ENCODE measurements at places on chromosomes 16 and 17. TPM values are rescaled to one million over a fixed set of nuclear protein-coding genes. Genes with fewer than 3 reads are reported as not detected.
A peak's percentile ranks its signal among the peaks of the same experiment; 100 is the strongest.

GRCh38 chr16:14958970-14959369 is 15.9 kb upstream of the PDXDC1 start:
- no peak for DNase-seq

DNA sequence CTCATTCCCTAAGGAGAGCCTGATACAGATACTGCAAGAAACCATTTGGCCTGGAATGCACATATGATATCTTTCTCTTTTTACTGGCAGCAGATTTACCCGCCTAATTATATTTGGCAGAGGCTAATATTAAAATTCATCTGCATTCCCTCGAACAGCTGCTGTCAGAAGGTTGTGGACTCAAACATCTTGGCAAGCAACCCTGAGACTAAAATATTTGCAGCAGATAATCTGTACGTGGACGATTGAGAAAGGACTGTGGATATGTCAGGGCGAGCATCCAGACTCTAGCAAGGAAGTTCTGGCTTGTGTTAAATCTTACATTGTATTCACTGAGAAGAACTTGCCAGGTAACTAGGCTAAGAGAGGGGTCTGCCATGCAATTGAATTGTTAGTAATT is 65.2 kb downstream of the SNX20 start:
- DNase-seq, result no peak

GRCh38 chr16:21158208-21159110 is at the start of gene LDAF1:
TSS of gene LDAF1 (plus strand) at chr16:21158674. CDS start at chr16:21161183, 2,509 bp downstream.
- peak; percentile 72 for DNase-seq

DNA sequence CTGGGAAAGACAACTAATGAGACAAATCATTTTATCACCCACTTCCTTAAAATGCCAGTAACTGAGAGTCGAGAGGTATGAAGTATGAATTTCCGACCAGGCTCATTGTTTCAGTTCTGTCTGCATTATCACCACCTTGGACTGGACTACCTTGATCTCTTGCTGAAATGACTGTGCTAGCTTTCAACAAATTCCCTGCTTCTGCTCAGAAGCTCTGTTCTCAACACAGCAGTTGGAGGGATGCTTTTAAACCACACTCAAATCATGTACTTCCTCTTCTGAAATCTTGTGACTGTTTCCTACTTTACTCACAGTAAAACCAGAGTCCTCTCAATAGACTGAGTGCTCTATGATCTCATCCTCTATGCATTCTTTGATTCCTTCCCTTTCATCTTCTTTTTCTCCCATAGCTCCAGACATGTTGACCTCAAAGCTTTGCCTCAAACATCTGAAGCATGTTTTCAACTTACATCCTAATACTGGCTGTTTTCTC is 195.8 kb downstream of the KCNJ2 start:
- DNase-seq, result no peak

GRCh38 chr17:17797119-17797809 is 39.5 kb downstream of the SREBF1 start:
- DNase-seq, result no peak

DNA sequence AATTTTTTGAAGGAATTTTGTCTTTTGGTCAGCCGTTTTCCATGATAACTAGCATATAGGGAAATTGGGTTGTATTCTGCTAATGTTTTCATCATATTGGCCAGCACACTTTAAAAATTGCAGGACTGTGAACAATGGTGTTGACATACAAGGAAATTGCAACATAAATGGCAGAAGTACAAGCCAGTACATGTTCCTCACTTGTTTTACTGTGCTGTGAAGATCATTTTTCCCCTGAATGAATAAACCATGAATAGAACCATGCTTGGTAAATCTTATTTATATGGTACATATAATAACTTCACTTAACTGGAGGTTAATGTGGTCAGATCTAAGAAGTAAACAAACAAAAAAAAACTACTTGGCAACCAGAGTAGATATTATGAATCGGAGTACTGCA is 22.8 kb downstream of the OMG start:
- DNase-seq, result no peak

DNA sequence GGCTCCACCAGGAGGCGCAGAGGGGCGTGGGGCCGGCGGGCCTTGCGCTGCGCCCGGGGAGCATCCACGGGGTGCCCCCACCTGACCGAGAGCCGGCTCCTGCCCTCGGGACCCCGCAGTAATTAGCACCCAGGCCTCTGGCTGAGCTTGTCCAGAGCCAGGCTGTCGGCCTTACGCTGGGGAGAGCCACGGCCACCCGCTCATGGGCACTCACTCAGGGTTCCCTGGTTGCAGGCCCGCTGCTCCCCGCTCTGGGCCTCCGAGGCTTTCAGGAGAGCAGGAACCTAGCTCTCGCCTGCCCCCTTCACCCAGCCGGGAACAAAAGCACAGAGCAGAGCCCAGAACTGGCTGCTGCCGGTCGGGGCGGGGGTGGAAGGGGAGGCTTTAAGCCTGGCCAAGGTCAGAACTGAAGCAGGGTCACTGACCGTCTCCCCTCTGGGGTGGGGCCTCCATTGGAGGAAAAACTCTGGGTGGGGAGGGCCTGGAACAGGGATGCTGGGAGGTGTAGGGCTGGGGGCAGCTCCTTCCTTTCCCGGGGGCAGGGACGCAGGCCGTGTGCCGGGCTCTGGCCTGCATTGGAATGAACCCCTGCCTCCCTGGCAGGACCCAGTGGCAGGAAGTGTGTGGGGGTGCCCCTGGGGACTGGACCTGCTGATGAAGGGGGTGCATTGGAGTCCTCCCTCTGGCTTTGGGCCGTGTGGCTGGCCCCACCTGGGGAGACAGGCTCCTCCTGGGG is 12.3 kb downstream of the GLIS2 start:
- peak; percentile 17 for DNase-seq

DNA sequence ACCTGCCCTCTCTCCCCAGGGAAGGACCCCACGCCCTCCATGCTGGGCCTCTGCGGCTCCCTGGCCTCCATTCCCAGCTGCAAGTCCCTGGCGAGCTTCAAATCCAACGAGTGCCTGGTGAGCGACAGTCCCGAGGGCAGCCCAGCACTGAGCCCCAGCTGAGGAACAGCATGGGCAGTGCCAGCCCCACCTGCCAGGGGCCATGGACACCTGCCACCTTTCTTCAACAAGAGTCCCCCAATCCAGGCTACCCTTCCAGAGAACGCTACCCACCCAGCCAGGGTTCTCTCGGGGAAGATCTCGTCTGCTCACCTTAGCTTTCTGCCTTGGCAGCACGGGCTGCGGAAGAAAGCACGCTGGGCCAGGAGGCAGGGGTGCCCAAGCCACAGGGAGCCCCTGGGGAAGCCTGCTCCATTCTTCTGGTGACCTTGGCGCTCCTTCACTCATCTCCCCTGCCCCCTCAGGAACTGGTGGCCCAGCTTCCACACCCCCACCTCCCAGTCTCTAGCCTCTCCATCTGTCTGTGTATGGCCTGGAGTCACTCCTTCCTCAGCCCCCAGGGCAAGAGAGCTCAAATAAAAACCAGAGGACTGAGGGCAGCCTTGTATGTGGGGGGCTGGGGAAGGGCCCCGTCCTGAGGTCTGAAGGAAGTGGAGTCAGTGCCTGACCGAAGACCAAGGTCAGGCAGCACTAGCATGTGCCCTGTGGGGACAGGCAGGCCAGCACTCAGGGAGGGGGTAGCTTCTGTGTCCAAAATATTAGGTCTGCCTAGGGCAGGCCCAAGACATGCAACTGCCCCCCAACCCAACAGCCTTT is 6.3 kb downstream of the SLC25A39 start:
- DNase-seq, result no peak

- DNase-seq, result peak; percentile 28
These were observed 19.0 kb upstream of the ADCY7 start for GRCh38 chr16:50247123-50247905.

ALDH3A1 gene
- total RNA-seq, result not detected

KRTAP2-1 gene
- total RNA-seq, result not detected

DNA sequence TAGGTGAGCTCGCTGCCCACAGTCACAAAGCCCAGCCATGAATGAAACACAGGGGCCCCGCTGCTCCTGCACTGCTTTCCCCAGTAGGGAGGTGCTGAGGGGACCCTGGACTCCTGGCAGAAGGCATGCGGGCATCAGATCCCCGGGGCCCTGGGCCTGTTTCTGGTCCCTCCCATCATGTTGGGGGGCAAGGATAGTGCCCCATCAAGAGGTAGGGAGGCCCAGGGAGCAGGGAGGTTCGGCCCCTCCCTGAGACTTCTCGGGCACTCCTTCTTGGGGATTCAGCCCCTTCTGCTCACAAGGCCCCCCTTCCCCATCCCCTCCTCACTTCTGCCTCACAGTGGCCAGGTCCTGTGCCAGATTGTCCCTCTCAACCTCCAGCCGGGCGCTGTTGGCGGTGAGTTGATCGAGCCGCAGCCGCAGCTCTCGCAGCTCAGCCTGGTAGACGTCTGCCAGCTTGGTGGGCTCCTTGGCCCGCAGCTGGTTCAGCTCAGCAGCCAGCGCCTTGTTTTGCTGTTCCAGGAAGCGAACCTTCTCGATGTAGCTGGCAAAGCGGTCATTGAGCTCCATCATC is 515 bp downstream of the GFAP start:
- no peak for DNase-seq

TNFRSF13B gene
- not detected for total RNA-seq

- no peak for DNase-seq
These were observed 233.1 kb upstream of the WSCD1 start for GRCh38 chr17:5837055-5837491.

DNA sequence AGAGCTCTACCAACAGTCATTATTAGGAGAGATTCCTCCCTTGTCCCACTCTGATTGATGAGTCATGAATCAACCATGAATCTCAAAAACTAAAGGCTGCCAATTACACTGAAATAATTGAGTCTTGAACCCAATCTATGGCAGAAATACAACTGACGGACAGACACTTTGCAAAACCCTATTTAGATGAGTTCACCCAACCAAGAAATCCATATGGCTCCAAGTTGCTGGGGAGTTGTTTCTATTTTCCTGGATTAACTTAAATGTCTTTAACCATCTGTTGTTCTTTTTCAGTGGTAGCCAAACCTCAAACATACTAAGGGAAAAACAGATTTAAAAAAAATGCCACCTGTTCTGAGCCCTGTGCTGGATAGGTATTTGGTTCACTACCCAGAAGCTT is 151.0 kb downstream of the SHISA9 start:
- no peak for DNase-seq

DNA sequence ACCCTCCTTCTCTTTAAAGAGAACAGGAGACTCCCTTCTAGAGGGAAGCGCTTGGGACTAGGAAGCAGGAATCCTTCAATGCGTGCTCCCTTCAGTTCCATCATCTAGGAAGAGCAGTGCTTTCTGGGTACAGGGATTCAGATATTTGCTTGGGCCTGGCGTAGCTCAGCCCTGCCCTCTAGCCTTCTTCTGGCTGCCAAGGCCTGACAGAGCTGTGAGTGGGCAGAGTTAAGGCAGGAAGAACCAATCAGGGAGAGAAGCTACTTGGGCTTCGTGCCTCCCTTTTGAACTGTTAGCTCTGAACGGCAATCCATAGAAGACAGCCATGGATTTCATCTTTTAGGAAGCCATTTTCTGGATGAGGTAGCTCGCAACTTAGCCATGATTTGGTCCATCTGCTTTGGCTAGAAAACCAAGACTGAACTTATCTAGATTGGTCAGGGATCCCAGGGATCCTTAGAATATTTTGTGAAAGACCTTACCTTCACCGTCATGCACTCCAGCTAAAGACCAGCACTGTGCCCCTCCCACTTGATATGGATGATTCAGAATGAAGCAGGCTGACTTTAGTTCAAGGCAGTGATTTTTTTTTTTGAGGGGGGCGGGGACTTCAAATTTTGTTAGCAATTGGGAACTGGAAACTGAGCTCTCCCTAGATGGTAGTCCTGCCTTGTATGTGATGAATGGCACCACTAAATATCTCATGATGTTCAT is 2.5 kb upstream of the CORO6 start:
- no peak for DNase-seq

DNASE1L2 gene
- total RNA-seq, result 1.4 TPM
